Body of pancreas (tissue), 4 donors: ENCODE measurements at places on chromosomes 7 and 10.

DNA sequence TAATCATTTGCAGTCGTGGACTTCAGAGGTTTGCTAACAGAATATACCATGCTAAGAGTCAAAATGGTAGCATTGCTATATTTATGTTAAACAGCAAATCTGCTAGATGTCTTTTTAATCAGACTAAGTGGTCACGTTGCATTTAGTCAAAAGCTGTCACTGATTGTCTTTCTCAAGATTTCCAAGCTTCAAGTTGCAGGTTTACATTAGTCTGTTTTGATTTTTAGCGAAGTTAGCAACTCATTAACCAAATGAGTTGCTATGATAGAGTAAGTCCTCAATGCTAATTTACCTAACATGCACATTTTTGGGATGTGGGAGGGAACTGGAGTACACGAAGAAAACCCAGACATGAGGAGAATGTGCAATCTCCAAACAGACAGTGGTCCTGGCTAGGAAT is 653.2 kb downstream of the TNS3 start:
- DNase-seq, result no peak
- no peaks in the 10 kb centered on the region for H3K27me3 ChIP-seq
- no peak overlapping the region for H3K4me3 ChIP-seq
- peaks cover 14% of the 10 kb centered on the region for H3K4me1 ChIP-seq
- H3K36me3 ChIP-seq, result no peaks in the 10 kb centered on the region

- H3K4me1 ChIP-seq, result no peaks in the 10 kb centered on the region
- no peak overlapping the region for H3K27ac ChIP-seq
- no peaks in the 10 kb centered on the region for H3K36me3 ChIP-seq
- no peak for DNase-seq
Observed at GRCh38 chr7:37420946-37421695, 27.5 kb downstream of the ELMO1 start.

GRCh38 chr7:45070254-45070642 is 18.5 kb downstream of the NACAD start:
- no peaks in the 10 kb centered on the region for H3K27me3 ChIP-seq
- no peaks in the 10 kb centered on the region for H3K4me1 ChIP-seq
- H3K36me3 ChIP-seq, result no peaks in the 10 kb centered on the region

DNA sequence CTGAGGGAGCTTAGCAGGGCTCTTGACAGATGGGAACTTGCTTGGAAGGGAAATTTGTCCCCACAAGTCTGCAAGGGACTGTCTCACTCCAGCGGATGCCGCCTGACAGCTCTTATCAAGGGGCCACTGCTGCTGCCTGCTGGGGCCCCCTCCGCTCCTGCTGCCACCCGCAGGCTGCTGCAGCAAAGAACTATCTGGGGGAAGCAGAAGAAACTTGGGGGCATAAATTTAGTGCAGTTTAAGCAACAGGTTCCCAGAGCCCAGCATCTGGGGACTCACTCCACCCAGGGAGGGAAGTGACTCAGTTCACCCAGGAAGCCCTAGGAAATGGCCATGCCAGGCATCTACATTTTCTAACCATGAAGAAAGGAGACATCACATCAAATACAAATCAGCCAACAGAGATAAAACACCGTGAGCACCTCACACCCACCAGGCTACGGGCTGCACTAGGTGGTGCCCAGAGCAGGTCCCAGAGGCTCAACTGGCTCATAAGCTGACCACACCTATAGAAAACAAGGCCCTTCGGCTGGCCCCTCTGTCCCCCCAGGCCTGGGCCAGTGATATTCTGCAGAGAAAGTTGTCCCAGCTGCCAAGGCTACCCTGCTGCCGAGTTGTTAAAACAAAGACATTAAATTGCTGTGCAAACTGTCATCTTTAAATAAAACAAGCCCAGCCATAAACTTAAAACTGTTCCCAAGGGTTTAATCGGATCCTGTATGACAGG is 3.7 kb downstream of the RGS10 start:
- H3K27me3 ChIP-seq, result no peaks in the 10 kb centered on the region
- no peak for DNase-seq
- H3K4me3 ChIP-seq, result no peak overlapping the region
- no peak overlapping the region for H3K27ac ChIP-seq

GRCh38 chr10:31374146-31374696 is 55.2 kb downstream of the ZEB1 start:
- no peak overlapping the region for H3K27ac ChIP-seq
- no peaks in the 10 kb centered on the region for H3K4me1 ChIP-seq
- no peaks in the 10 kb centered on the region for H3K36me3 ChIP-seq
- H3K4me3 ChIP-seq, result no peak overlapping the region
- no peaks in the 10 kb centered on the region for H3K27me3 ChIP-seq
- no peak for DNase-seq

- H3K4me3 ChIP-seq, result no peak overlapping the region
- no peaks in the 10 kb centered on the region for H3K27me3 ChIP-seq
- DNase-seq, result no peak
- H3K4me1 ChIP-seq, result no peaks in the 10 kb centered on the region
- H3K27ac ChIP-seq, result no peak overlapping the region
Observed at GRCh38 chr10:29064680-29065079, 224.2 kb upstream of the LYZL1 start.

DNA sequence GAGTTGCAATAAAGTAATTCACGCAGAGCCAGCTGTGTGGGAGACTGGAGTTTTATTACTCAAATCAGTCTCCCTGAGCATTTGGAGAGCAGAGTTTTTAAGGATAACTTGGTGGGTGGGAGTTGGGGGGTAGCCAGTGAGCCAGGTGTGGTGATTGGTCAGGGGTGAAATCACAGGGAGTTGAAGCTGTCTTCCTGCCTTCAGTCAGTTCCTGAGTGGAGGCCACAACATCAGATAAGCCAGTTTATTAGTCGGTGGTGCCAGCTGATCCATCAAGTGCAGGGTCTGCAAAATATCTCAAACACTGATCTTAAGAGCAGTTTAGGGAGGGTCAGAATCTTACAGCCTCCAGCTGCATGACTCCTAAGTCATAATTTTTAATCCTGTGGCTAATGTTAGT is 3.3 kb upstream of the CYP51A1 start:
- no peaks in the 10 kb centered on the region for H3K27me3 ChIP-seq
- H3K36me3 ChIP-seq, result no peaks in the 10 kb centered on the region
- DNase-seq, result no peak
- H3K4me1 ChIP-seq, result peaks cover 16% of the 10 kb centered on the region
- H3K4me3 ChIP-seq, result no peak overlapping the region

- H3K36me3 ChIP-seq, result no peaks in the 10 kb centered on the region
- no peaks in the 10 kb centered on the region for H3K27me3 ChIP-seq
- H3K4me1 ChIP-seq, result peaks cover 47% of the 10 kb centered on the region
- no peak overlapping the region for H3K4me3 ChIP-seq
Observed at GRCh38 chr7:47504551-47505311, 77.2 kb downstream of the TNS3 start.

- no peak overlapping the region for H3K4me3 ChIP-seq
- peaks cover 15% of the 10 kb centered on the region for H3K4me1 ChIP-seq
- H3K27ac ChIP-seq, result no peak overlapping the region
- H3K36me3 ChIP-seq, result no peaks in the 10 kb centered on the region
- DNase-seq, result no peak
- no peaks in the 10 kb centered on the region for H3K27me3 ChIP-seq
Observed at GRCh38 chr10:110455446-110455845, 42.3 kb upstream of the DUSP5 start.

- no peak overlapping the region for H3K27ac ChIP-seq
- no peak for DNase-seq
- H3K27me3 ChIP-seq, result no peaks in the 10 kb centered on the region
- no peaks in the 10 kb centered on the region for H3K36me3 ChIP-seq
Observed at GRCh38 chr7:1889556-1890181, 219.6 kb downstream of the ELFN1 start.

- no peak for DNase-seq
- H3K4me3 ChIP-seq, result no peak overlapping the region
- H3K4me1 ChIP-seq, result no peaks in the 10 kb centered on the region
- H3K27ac ChIP-seq, result no peak overlapping the region
- no peaks in the 10 kb centered on the region for H3K27me3 ChIP-seq
- H3K36me3 ChIP-seq, result no peaks in the 10 kb centered on the region
Observed at GRCh38 chr7:2996141-2996540, 47.5 kb downstream of the CARD11 start.

DNA sequence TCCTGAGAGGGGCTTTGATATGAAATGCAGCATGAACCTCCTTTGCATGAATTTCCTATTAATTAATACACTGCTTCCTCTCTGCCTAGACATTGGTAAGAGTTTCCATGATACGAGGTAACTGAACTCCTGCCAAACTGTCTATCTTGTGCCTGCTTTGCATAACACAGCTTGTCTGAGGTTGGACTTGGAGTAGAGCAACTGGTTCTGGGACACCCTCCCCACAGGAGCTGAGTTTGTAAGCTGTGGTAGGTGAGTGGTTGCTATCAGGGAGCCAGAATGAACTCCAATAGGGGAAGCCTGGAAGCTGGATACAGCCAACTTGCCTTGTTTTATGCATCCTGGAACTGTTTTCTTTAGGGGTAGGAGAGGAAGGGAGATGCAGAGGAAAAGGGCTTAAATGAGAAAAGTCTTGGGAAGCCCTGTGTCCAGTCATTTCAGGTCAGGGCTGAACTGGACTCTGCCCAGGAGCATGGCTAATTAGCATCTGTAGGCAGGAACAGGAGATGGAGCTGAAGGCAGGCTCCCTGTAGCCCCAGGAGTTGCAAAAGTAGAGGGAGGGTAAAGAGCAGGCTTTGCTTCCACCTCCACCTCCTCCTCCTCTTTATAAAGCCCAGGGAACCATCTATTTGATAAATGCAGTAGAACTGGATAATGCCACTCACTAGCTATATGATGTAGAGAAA is 73.2 kb upstream of the GPR158 start:
- no peak overlapping the region for H3K4me3 ChIP-seq
- no peak overlapping the region for H3K27ac ChIP-seq
- no peaks in the 10 kb centered on the region for H3K36me3 ChIP-seq
- H3K4me1 ChIP-seq, result peaks cover 3% of the 10 kb centered on the region
- H3K27me3 ChIP-seq, result no peaks in the 10 kb centered on the region
- DNase-seq, result peak; percentile 14

DNA sequence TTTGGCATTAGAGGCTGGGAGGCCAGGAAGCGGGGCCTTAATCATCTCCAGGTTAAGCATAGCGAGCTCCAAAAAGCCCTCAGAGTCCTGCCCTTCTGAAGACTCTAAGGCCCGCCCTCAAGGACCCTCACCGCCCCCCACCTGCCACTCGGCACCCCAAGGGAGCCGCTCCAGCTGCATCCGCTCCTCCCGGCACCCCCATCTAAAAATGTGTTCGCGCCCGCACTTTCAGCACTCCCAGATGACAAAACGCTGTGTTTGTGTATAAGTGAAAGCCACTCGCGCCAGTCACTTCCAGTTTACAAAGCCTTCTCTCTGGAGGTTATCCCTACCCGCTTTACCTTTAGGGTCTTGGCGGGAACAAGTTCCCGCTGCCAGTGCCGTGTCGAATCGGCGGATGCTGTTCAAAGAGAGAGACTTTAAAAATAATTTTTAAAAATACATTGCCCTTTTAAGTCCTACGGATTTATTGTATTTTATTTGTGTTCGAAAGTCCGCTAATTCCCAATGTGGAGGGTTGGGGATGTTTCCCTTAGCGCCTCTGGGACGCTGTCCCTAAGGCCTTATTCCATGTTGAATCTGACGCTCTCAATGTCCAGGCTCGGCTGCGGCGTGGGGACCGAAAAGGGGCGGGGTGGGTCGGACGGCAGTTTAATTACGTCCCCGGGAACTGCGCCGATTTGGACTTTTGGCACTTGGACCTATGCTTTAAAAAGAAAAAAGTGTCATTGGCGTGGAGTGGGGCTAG is at the start of the genes DCLRE1A and NHLRC2:
DCLRE1A (minus strand) TSS at position 70 of the 748 bp plus-strand sequence. CDS start 900 bp downstream, outside the sequence.
NHLRC2 (plus strand) TSS at position 649 of the 748 bp plus-strand sequence. CDS start 212 bp downstream, outside the sequence.
- peak within 1 kb of the TSS; percentile 86 for H3K4me3 ChIP-seq
- H3K27me3 ChIP-seq, result no peaks in the 10 kb centered on the region
- H3K4me1 ChIP-seq, result peaks cover 61% of the 10 kb centered on the region
- H3K27ac ChIP-seq, result peak within 1 kb of the TSS; percentile 63
- no peaks in the 10 kb centered on the region for H3K36me3 ChIP-seq
- DNase-seq, result peak; percentile 70

GRCh38 chr10:18260310-18260922 is 120.2 kb downstream of the CACNB2 start:
- no peaks in the 10 kb centered on the region for H3K36me3 ChIP-seq
- no peak for DNase-seq
- no peak overlapping the region for H3K27ac ChIP-seq
- H3K27me3 ChIP-seq, result no peaks in the 10 kb centered on the region
